Activated gamma-delta T cell (primary cell): ENCODE measurements at places on chromosomes 2 and 18.

DNA sequence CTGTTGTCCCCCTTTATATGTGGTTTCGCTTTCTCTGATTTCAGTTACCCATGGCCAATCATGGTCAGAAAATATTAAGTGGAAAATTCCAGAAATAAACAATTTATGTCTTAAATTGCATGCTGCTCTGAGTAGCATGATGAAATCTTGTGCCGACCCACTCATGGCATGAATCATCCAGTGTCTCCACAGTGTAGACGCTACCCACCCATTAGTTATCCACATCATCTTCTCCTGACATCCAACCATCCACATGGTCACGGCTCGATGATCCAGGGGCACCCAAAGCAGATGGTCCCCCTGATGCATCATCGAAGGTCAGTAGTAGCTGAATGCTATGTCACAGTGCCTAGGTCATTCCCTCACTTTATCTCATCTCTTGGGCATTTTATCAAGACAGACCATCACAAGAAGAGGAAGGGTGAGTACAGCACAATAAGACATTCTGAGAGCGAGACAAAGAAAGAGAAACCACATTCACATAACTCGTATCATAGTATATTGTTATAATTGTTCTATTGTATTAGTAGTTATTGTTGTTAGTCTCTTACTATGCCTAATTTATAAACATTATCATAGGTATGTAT lies 44.1 kb upstream of the ACKR3 start:
- no peak for DNase-seq

GRCh38 chr2:98901702-98902101 lies 34.3 kb downstream of the CRACDL start:
- no peak for DNase-seq

GRCh38 chr18:37501136-37501535 lies 64.5 kb downstream of the CELF4 start:
- DNase-seq: no peak

- DNase-seq: no peak
These were observed 11.9 kb downstream of the ELP2 start for GRCh38 chr18:36141576-36141975.

DNA sequence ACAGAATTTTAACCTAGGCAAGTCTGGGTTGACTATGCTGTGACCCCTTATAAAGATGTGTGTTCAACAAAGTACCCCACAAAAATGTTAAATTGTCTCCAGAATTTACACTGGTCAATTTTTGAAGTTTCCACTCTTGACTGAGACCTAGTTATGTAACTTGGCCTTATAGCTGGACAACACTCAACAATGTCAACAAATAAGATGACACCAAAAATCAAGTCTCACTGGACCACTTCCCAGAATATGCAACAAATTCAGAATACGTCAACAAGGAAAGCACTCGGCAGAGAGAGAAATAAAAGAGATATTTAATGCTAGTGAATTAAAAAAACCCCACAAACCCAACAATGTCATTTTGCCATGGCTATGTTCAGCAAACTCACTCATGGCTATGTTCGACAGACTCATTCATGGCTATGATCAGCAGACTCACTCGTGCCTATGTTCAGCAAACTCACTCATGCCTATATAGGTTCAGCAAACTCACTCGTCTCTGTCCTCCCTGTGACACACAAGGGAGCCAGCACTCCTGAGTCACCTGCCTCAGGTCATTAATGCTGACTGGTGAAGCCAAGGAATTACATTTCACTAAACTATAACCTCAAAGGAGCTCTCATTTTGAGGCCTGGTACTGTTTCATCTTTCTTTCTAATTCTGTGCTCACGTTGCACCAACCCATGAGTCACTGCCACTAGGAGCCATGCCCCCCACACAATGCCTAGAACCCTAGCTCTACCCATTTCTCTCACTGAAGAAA lies 72.7 kb downstream of the PTPN2 start:
- DNase-seq: no peak

GRCh38 chr2:159297042-159297707 lies 10.7 kb upstream of the WDSUB1 start:
- DNase-seq: no peak

DNA sequence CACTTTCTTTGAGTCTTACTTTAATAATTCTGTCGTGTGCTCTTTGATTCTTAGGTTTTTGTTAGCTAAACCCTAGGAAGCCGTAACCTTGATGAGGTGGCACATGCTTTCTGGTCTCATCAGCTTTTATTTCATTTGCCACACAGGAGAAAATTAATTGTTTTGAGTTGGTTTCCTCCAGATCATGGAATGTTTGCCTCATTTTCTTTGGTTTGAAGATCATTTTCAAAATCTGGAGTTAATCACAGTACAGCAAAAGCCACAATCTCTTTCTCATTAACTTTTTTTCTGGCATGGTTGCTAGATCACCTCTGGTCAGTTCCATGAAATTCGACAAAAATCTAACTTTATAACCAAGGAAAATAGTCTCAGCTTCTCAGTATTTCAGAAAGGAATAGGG lies 182.9 kb downstream of the MYO1B start:
- DNase-seq: no peak

- DNase-seq: no peak
These were observed 87.8 kb upstream of the RBMS1 start for GRCh38 chr2:160581448-160581847.

DNA sequence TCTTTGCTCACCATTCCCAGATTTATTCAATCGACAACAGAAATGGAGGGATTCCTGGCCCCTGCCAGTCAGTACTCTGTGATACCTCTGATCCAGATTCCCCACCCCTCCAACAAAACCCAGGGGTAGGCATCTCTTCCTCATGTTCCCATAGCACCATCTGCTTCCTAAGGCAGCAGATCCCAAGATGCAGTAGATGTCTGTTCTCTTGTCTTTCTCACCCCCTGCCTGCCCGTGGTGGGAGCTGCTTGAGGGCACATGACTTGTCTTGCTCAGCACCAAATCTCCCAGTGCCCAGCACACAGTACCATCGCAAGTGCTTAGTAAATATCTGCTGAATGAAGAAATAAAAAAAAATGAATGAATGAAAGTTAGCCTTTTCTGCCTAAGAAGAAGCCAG lies 98.2 kb downstream of the ZBTB7C start:
- DNase-seq: no peak

GRCh38 chr2:232292395-232293154 lies 86.0 kb upstream of the ALPP start:
- DNase-seq: no peak

DNA sequence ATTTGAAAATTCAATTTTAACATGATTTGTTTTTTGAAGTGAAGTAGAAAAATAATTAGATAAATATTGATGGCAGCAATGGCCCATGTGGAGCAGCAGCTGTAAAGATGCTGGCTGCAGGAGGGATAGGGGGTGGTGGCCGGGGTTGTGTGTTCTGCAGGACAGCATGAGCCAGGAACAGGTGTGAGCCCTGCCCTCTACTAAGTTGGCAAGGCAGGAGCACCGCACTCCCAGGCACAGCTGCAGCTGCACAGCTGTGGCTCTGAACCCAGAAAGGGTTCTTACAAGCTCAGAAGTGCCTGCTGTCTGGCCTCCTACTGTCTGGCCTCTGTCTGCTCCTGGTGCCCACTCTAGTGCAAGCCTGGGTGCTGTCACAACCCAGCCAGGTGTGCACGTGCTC lies 10.0 kb upstream of the DUSP19 start:
- no peak for DNase-seq

- DNase-seq: no peak
These were observed at the start of gene IGFBP2 for GRCh38 chr2:216632952-216633615. Gene IGFBP2, plus strand, starts transcription at chr2:216633420. Its CDS starts 104 bp downstream, at chr2:216633524.

- no peak for DNase-seq
These were observed 2.4 kb downstream of the CWC22 start for GRCh38 chr2:180004731-180005130.

GRCh38 chr2:143375384-143375880 lies 246.2 kb downstream of the ARHGAP15 start:
- no peak for DNase-seq

DNA sequence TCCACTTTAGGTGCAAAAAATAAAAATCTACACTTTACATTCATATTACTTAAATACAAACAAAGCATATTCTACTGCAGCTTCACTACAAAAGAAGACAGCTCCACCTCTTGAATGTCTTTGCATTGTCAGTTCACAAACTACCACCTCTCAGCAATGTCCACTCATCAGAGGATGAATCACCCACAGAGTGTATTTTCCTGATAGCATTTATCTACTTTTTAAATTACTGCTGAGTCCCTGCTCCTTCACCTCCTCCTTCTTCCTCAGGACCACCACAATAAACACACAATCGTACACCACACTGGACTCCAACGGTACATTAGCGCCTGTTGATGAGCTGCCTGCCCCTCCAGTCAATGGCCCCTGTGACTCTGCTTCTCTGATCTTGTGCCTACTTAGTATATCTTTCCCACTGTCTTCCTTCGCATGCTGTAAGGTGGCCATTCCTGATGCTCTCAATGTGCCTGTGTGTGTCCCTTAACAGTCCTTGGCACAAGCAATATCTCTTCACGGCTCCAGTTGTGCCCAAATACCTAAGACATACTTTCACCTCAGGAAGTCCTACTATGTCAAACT lies 120.9 kb downstream of the DHRS9 start:
- DNase-seq: no peak

GRCh38 chr2:28209261-28209691 lies 183.4 kb upstream of the FOSL2 start:
- DNase-seq: no peak

DNA sequence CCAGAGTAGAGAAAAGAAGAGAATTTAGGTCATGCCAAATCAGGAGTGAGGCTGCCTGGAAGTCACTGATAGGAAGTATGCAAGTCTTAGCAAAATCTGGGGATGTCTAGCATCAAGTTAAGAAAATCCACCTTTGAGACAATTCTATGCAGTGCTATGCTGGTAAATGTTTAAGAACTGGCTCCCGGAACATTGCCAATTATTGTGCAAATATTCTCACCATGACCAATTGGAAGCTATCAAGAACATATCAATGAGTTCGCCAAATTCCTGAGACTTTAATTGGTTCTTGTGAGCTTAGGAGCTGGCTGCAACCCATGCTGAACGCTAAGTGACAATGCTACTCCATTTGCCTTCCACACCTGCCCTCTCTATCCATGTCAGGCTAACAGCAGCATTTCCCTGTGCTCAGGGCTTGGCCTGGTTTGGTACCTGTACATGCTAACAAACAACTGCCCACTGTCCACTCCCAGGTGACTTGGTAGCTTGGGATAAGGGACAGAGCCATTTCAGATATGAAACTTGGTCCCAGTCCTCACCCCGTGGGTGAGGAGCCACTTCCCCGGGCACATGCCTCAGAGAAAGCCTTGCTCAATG lies 172.9 kb upstream of the KLHL29 start:
- DNase-seq: no peak

DNA sequence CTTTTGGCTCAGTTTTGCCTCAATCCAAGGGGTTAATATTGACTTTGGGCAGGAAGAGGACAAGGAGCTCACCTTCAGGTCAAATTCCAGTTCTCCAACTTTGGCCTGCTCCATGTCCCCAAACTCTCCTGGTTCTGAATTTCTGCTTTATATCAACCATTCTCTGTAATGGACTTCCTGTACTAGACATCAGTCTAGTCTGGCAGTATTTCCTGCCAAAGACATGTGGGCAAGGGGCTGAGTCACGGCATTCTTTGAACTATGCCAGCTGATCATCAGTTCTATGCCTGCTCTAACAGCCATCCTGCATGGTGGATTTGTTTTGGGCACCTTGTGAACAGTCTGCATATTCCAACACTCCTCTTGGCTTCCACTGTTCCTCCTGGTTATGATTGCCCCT lies 199.4 kb downstream of the ZEB2 start:
- DNase-seq: no peak

DNA sequence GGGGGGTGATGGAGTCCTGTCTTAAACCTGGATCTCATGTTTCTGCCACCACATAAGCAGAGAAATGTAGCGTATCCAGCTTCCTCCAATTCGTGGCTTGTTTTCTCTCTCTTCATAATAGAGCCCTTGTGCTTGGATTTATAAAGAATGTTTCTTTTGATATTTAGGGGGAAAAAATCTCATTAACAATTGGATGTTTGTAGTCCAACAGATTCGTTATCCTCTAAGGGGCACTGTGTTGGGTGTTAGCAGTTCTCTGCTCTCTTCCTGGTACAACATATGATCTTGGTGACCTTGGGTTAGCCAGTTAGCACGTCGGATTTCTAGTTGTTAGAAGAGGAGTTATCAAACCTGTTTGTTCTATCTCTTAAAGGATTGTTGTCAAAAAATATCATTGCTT lies 127.8 kb downstream of the FMNL2 start:
- DNase-seq: no peak

DNA sequence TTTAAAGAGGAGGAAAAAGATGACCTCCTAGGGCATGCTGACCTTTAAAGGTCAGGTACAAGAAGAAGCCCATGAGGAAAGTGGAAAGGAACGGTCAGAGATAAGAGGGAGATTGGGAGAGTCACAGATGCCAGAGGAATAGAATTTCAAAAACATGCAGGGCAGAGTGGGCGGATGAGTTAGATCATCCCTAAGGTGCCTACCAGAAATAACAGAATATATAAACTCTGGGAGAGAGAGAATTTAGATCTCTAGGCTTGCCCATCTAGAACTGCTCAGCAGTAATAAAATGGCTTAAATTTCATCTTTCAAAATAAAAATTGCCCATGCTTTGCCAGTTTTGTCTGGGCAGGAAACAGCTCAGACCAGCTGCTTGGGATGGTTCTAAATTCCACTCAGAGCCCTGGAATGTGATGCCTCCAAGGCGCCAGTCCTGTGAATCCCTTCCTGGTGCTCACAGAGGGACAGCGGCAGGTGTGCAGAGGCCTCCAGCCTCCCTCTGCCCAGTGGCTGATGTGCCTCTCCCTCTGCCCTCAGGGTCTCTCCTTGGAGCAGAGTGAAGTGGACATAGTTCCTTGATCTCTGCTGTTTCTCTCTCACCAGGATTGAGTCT lies 130.9 kb downstream of the ANTXR1 start:
- no peak for DNase-seq

GRCh38 chr2:170101789-170102188 lies 76.2 kb upstream of the MYO3B start:
- no peak for DNase-seq

- no peak for DNase-seq
These were observed 221.0 kb upstream of the MMADHC start for GRCh38 chr2:149808556-149808955.

GRCh38 chr2:226139759-226140158 lies 659.9 kb downstream of the IRS1 start:
- no peak for DNase-seq

GRCh38 chr2:8767324-8767723 lies 70.1 kb downstream of the KIDINS220 start:
- DNase-seq: no peak

GRCh38 chr2:179355881-179356280 lies 91.2 kb upstream of the SESTD1 start:
- DNase-seq: no peak
